ENCODE measurements at places on chromosomes 7 and 10. TPM values are rescaled to one million over a fixed set of nuclear protein-coding genes. Genes with fewer than 3 reads are reported as not detected.
A peak's percentile ranks its signal among the peaks of the same experiment; 100 is the strongest.

DNA sequence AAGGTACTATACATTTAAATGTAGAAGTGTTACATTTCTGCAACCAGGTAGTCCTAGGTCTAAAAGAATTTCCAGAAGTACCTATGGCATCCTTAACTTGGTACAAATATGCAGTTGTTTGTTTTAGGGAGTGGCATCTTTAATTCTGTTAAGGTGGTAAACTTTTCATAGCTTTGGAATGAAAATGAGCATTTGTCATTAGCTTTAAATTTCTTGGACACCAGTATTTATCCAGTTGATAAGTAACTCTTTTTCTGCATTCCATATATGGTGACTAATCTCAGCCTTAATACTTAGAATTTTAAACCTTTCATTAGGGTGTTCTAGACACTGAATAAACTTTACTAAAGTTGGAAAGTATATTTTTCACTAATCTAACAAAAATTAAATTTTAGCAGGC lies 10.8 kb downstream of the SLF2 start:
- H3K4me1 ChIP-seq, result no peaks in the 10 kb centered on the region
- no peak overlapping the region for H3K27ac ChIP-seq
- no peaks in the 10 kb centered on the region for H3K27me3 ChIP-seq
- DNase-seq, result no peak
- no peak overlapping the region for H3K4me3 ChIP-seq
- H3K36me3 ChIP-seq, result peaks cover 29% of the 10 kb centered on the region

DNA sequence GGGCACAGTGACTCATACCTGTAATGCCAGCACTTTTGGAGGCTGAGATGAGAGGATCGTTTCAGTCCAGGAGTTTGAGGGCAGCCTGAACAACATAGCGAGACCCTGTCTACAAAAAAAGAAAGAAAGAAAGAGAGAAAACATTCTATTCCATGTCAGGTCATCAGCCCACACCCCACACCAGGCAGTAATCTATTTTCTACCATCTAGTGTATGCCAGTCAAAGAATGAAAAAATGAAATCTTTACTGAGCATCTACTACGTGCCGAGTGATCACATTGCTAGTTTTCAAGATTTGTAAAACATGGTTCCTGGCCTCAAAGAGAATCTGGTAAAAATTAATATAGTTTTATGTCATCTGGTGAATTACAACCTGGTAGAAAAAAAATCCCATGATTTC lies 3.1 kb upstream of the EPHB4 start:
- H3K4me1 ChIP-seq, result no peaks in the 10 kb centered on the region
- H3K27me3 ChIP-seq, result no peaks in the 10 kb centered on the region
- H3K4me3 ChIP-seq, result no peak overlapping the region
- H3K36me3 ChIP-seq, result no peaks in the 10 kb centered on the region
- no peak for DNase-seq
- no peak overlapping the region for H3K27ac ChIP-seq

- no peak overlapping the region for H3K4me3 ChIP-seq
- DNase-seq, result no peak
- no peaks in the 10 kb centered on the region for H3K27me3 ChIP-seq
- no peaks in the 10 kb centered on the region for H3K4me1 ChIP-seq
Measured at GRCh38 chr7:30931929-30932540, 20.4 kb downstream of the AQP1 start.

- no peak for DNase-seq
- no peaks in the 10 kb centered on the region for H3K27me3 ChIP-seq
- H3K36me3 ChIP-seq, result no peaks in the 10 kb centered on the region
- no peak overlapping the region for H3K27ac ChIP-seq
Measured at GRCh38 chr7:122457969-122458368, 153.4 kb upstream of the FEZF1 start.

DNA sequence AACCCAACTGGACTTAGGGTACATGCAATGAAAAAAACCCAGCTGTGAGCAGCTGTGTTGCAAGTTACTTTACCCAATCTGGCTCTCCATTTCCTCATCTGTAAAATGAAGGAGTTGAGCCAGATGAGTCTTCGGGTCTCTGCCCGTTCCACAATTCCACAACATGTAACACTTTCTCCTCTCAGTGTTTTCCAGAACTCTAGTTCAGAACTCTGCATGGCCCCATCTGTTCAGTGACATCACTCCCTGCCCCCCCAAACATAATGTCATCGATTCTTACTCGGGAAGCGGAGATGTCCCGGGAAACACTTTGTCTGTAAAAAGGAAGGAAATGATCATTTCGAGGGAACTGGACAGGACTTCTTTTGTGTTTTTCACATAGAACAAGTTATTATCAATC lies 2.5 kb downstream of the SH3PXD2A start:
- no peak overlapping the region for H3K4me3 ChIP-seq
- DNase-seq, result no peak
- H3K27me3 ChIP-seq, result no peaks in the 10 kb centered on the region
- peaks cover 4% of the 10 kb centered on the region for H3K4me1 ChIP-seq
- no peaks in the 10 kb centered on the region for H3K36me3 ChIP-seq
- H3K27ac ChIP-seq, result no peak overlapping the region

DNA sequence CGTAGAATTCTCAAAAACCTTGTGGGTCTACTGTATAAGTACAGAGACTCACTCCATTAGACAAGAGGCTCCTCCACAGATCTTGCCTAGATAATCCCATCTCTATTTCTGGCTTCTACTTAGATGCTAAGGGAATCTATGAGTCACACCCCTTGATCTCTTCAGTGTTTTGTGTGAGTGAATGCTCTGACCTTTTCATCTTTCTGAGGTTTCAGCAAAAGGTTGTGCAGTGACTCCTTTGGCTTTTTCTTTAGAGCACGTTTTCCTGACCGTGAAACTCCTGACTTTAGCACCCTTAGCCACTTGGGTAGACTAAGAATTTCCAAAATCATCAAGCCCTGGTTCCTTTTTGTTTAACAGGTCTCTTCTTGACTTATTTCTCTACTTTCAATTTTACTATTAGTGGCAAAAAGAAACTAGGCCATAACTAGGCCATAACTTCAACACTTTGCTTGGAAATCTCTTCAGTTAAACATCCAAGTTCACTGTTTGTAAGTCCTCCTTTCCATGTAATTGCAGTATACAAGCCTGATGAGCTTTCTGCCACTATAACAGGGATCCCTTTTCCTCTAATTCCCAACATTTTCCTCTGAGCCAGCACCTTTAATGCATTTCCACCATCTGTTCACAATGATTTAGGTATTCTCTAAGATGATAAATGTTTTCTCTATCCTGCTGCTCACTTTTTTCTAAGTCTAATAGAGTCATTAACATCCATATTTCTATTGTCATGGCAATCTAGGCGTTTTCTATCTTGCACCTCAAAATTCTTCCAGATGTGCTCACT lies 19.4 kb downstream of the COPG2 start:
- no peak overlapping the region for H3K27ac ChIP-seq
- no peaks in the 10 kb centered on the region for H3K4me1 ChIP-seq
- no peaks in the 10 kb centered on the region for H3K27me3 ChIP-seq
- no peak overlapping the region for H3K4me3 ChIP-seq
- no peak for DNase-seq

- no peak for DNase-seq
- H3K36me3 ChIP-seq, result no peaks in the 10 kb centered on the region
- H3K27ac ChIP-seq, result no peak overlapping the region
- no peak overlapping the region for H3K4me3 ChIP-seq
- H3K4me1 ChIP-seq, result no peaks in the 10 kb centered on the region
- no peaks in the 10 kb centered on the region for H3K27me3 ChIP-seq
Measured at GRCh38 chr10:128061306-128062300, 64.6 kb downstream of the MKI67 start.

DNA sequence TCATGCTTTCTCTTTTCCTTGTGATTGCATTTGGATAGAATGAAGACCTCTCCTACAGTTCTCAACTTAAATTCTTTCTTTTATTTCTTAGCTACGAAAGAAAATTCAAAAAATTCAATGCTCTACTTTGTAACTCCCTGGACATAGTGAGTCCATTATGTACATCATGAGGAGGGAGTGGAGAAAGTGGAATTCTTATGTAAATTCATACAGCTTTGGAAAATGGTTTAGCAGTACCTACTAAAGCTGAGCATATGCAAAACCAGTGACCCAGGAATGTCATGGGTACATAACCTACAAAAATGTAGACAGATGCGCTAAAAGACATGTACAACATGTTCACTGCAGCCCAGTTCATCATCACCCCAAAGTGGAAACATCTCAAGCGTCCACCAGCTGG lies 8.8 kb upstream of the PRKCQ start:
- DNase-seq, result no peak
- H3K27ac ChIP-seq, result peak overlapping the region; percentile 19
- H3K4me1 ChIP-seq, result peaks cover 7% of the 10 kb centered on the region
- H3K36me3 ChIP-seq, result no peaks in the 10 kb centered on the region

GRCh38 chr10:80502621-80503583 lies 34.8 kb upstream of the SH2D4B start:
- peaks cover 92% of the 10 kb centered on the region for H3K4me1 ChIP-seq
- peaks cover 8% of the 10 kb centered on the region for H3K36me3 ChIP-seq
- no peaks in the 10 kb centered on the region for H3K27me3 ChIP-seq
- H3K4me3 ChIP-seq, result no peak overlapping the region
- peak overlapping the region; percentile 86 for H3K27ac ChIP-seq

GRCh38 chr10:122638106-122638505 lies 61.5 kb downstream of the C10orf120 start:
- no peaks in the 10 kb centered on the region for H3K4me1 ChIP-seq
- no peaks in the 10 kb centered on the region for H3K36me3 ChIP-seq

DNA sequence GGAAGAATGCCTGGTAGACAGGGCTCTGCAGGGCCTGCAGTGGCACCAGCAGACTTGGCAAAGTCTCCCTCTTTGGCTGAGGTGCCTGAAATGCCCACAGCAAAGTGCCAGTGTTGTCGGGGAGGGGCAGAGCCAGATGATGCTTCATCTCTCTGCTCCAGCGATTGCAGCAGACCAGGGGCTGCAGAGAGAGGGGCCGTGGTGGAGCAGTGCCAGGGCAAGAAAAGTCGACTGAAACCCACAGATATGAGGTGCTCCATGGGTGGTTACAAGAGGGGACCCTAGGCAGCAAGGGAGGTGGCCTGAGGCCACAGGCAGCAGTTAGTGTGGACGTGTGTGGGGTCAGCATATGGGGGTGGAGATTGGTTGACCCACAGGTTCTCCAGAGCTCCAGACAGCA lies 123.5 kb upstream of the SHH start:
- no peaks in the 10 kb centered on the region for H3K4me1 ChIP-seq
- H3K4me3 ChIP-seq, result no peak overlapping the region
- no peak overlapping the region for H3K27ac ChIP-seq
- H3K27me3 ChIP-seq, result no peaks in the 10 kb centered on the region
- no peaks in the 10 kb centered on the region for H3K36me3 ChIP-seq

DNA sequence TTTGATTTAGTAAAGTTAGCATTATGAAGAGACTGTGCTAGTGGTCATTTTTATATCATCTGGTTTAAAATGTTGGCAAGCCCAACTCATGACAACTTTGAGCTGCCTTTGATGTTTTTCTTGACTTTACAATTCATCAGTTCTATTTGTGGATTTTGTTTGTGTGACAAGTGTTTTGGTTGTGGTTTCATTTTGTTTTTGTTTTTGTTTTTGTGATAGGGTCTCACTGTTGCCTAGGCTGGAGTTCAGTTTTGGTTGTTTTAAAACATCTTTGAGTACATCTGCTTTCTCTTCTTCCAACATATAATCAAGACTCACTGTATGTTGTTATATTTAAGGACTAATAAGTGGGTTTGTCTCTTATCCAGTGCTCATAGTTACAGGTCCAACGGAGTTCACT lies 17.6 kb upstream of the SFR1 start:
- no peaks in the 10 kb centered on the region for H3K36me3 ChIP-seq
- DNase-seq, result no peak
- H3K27ac ChIP-seq, result no peak overlapping the region
- no peaks in the 10 kb centered on the region for H3K27me3 ChIP-seq

DNA sequence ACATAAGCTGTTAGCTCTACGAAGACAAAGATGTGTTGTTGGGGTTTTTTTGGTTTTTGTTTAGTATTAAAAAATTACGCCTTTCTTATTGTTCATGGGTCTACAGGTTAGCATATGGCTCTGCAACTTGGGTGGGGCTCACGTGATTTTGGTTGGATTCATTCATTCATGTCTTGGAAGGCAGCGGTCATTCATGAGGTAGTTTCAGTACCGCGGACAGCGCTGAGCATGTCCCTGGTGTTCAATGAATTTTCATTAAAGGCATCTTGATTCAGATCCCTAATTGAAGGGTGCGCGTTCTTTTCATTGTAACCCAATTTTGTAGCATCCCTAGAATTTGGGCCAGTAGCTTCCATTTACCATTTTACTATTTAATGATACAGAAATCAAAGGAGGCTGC lies 42.9 kb upstream of the TCERG1L start:
- no peaks in the 10 kb centered on the region for H3K27me3 ChIP-seq
- no peak overlapping the region for H3K4me3 ChIP-seq
- no peaks in the 10 kb centered on the region for H3K4me1 ChIP-seq
- no peak overlapping the region for H3K27ac ChIP-seq
- peak; percentile 25 for DNase-seq
- H3K36me3 ChIP-seq, result no peaks in the 10 kb centered on the region

DNA sequence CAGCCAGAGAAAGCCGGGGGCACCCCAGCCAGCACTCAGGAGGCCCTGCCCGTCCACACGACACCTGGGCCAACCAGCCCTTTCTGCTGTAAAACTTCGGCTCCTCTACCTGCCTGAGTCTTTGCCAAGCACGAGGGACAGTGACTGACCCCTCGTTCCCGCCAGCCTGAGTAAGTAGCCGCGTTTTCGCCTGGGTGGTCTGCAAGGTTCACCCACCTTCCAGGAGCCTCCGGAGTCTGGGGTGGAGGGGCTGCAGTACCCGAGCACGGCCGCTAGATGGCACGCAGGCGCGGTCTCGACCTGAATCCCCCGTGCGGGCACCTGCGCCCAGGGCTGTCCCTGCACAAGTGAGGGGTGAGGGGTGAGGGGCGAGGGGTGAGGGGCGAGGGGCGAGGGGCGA lies 192.7 kb downstream of the PTPRN2 start:
- H3K36me3 ChIP-seq, result no peaks in the 10 kb centered on the region
- H3K27ac ChIP-seq, result no peak overlapping the region
- H3K4me3 ChIP-seq, result no peak overlapping the region
- no peaks in the 10 kb centered on the region for H3K27me3 ChIP-seq

- H3K27ac ChIP-seq, result no peak within 1 kb of the TSS
- no peaks in the 10 kb centered on the region for H3K27me3 ChIP-seq
- H3K36me3 ChIP-seq, result no peaks in the 10 kb centered on the region
- DNase-seq, result peak; percentile 55
- peaks cover 14% of the 10 kb centered on the region for H3K4me1 ChIP-seq
Measured at GRCh38 chr7:954330-955238, at the start of gene ADAP1. ADAP1 (minus strand) TSS chr7:954680; CDS start chr7:954477, 203 bp downstream.

GRCh38 chr10:27537787-27538186 lies 33.7 kb downstream of the RAB18 start:
- DNase-seq, result no peak
- H3K36me3 ChIP-seq, result peaks cover 25% of the 10 kb centered on the region
- no peak overlapping the region for H3K27ac ChIP-seq
- H3K4me1 ChIP-seq, result no peaks in the 10 kb centered on the region
- H3K4me3 ChIP-seq, result no peak overlapping the region
- H3K27me3 ChIP-seq, result no peaks in the 10 kb centered on the region

GRCh38 chr7:86925221-86925620 lies 134.2 kb downstream of the ELAPOR2 start:
- H3K27ac ChIP-seq, result no peak overlapping the region
- H3K4me1 ChIP-seq, result no peaks in the 10 kb centered on the region
- no peaks in the 10 kb centered on the region for H3K36me3 ChIP-seq
- DNase-seq, result no peak

OPN4 gene
- not detected for total RNA-seq

TDRD1 gene
- total RNA-seq, result 0.67 TPM

DYNC1I1 gene
- total RNA-seq, result 9.2 TPM

Data from thyroid gland (tissue), 4 donors.